ENCODE measurements at places on chromosomes 1 and 21.

GRCh38 chr21:15860541-15860940 lies 130.8 kb downstream of the USP25 start:
- no peak for DNase-seq

DNA sequence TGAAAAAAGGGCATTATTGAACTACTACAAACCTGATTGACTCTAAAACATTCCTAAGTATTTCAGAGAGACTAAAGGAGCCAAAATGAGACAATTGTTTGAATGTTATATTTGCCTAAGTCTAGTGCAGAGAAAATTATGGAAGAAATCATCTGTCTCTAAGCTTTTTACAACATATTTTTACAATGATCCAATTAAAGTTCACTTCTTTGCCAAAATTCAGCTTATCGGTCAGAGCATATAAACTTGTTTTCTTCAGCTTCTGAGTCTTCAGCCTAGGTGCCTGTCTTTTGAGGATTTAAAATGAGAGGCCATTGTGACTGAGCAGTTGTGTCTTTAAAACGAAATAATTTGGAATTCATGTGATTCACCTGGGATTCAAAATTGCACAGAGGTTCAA lies 181.2 kb upstream of the SGIP1 start:
- no peak for DNase-seq

DNA sequence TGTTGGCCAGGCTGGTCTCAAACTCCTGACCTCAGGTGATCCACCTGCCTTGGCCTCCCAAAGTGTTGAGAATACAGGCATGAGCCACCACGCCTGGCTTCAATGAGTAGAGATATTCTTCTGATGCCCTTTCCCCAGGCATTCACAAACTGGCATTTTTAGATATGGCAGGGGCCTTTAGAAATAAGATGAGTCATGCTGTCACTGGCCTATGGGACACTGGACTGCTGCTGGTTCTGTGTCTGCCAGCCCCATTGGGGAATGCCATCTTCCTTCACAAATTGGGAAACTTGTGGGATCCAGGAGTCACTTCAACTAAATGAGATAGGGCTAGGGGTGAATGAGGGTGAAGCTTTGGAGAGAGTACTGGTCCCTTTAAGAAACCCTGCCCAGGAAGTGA lies 16.0 kb downstream of the KLHDC8A start:
- no peak for DNase-seq

DNA sequence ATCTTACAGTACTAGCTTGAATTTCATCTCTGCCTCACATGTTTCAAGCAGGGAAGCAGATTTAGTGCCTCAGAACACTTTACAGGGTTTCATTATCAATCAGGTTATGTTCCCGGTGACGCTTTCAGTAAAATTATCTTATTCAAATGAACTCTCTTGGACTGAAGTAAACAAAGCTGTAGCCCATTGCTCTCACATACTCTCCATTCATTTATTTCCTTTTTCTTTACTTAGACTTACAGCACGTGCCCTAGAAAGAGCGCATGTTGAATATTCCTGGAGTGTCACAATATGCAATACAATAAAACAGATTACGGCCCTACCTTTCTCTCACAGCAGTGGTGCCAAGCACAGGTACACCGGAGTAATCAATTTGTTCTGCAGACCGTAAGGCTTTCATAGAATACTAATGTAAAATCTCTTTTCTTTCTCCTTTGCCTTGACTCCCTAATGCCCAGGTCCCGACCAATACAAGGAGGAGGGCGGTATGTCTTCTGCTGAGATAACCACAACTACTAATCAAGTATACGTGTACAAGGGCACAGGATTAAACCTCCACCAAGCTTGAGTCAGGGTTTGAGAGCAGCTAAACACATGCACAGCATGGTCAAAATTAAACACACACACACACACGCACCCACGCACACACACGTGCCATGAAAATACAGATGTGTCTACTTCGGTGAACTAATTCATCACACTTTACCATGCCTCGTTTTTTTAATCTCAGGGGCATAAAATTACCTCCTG lies 62.8 kb downstream of the NRIP1 start:
- DNase-seq, result no peak

GRCh38 chr1:17653728-17654351 lies 101.3 kb upstream of the ACTL8 start:
- DNase-seq, result no peak

- no peak for DNase-seq
Measured at GRCh38 chr1:155236451-155236850, 18.8 kb downstream of the ENTREP3 start.

DNA sequence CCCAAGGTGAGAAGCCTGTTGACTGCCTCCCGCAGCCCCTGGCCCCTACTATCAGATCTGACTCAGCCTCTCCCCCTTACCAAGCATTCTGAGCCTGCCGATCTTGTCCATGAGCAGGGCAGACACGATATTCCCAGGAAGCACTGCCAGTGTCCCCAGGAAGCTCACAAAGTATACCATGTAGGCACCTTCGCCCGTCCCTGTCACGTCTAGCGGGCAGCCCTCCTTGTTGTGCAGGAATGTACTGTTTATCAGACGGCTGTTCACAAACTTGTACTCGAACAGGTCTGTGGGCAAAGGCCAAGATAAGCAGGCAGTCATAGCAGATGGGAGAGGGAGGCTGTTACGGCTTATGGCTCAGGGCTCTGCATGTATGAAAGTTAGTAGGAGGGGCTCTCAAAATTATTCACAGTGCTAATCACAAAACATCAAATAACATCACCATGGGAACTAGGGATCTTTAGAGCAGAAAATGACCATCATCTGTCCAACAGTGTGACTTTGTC lies 7.3 kb downstream of the BOLA1 start:
- DNase-seq, result no peak

GRCh38 chr1:183270541-183271141 lies 84.6 kb downstream of the LAMC2 start:
- DNase-seq, result no peak

DNA sequence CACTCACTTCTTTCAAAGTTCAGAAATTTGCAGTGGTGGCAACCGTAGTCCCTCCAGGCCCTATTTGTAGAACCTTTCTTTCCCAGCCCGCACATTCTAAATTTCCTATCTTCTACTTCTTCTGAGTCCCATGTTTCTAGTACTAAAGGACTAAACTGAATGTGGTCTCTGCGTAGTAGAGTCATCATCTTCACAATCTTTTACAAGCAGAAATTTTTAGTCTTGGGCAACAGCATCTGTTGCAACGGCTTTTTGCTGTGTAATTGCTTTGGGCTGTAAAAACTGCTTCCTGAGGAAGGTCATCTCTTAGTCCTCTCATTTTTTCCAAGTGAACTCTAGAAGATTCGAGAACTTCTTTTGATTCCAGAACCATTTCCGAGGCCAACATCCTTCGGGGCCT lies 23.9 kb downstream of the VAV3 start:
- no peak for DNase-seq

DNA sequence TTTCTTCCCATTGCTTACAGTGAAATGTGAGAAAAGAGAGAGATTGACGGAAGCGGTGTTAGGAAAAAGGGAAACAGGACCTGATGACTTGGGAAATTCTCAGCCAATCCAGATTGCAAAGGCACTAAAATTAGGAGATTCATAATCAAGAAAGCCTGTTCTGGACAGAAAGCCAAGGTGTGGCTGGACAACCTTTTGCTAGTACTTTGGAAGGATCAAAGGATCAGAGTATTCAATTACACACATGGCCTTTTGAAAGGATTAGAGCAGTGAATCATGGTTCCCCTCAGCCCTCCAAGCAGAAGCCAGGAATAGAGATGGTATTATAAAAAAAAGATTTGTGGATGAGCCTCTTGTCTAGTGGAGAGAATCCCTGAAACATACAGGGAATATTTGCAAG lies 669.8 kb upstream of the ADAMTS5 start:
- DNase-seq, result no peak

DNA sequence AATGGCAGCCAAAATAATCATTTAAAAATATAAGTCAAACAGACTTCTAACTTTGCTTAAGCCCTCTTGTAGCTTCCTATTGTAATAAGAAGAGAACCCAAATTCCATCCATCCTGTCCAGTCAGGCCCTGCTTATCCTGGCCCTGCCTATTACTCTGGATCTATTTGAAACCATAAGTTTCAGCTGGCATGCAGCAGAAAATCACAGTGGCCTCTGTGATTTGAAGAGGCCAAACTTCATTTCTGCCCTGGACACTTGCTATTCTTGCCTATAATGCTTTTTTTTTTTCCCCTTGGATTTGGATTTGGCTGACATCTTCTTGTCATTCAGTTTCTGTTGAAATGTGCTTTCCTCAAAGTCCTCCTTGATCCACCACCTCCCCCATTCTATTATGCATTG lies 642.8 kb downstream of the USP25 start:
- no peak for DNase-seq

DNA sequence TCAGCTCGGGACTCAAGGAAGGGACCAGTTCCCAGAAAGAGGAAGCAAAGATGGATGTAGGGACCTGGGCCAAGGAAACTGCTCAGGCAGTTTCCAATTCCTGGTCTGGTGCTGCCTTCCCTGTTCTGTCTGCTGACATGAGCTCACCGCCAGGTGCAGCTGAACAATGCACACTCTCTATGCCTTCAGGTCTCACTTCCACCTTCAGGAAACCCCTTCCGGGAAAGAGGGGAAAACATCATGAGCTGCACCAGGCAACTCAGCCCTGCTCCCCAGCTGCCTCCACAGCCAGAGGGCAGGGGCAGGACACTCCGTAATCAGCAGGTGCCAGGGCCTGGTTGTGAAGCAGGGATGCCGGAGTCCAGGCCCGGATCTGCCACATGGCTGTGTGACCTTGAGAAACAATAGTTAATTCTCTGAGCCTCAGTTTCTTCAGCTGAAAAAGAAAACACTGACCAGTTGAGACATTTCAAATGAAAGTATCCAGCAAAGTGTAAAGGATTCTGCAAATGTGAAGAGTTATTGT lies 27.8 kb downstream of the SMIM12 start:
- DNase-seq, result no peak

DNA sequence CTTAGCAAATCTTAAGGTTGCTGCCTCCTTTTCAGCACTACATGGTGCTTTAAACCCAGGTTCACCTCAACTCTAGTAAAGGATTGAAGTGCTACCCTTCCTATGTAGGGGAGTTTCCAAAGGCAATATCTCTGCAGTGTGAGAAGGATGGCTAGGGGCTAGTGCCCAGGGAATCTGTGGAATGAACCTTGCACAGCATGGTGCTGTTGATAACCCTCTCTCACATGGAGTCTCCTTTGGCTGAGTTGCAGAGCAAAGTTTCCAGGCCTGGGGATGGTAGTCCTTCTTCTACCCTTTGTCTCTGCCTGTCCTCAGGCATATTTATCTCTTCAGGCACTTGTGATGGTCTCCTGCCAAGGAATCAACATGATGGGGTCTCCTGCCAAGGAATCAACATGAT lies 59.4 kb downstream of the AXDND1 start:
- DNase-seq, result no peak

GRCh38 chr1:3783651-3784474 lies 11.3 kb downstream of the SMIM1 start:
- no peak for DNase-seq

DNA sequence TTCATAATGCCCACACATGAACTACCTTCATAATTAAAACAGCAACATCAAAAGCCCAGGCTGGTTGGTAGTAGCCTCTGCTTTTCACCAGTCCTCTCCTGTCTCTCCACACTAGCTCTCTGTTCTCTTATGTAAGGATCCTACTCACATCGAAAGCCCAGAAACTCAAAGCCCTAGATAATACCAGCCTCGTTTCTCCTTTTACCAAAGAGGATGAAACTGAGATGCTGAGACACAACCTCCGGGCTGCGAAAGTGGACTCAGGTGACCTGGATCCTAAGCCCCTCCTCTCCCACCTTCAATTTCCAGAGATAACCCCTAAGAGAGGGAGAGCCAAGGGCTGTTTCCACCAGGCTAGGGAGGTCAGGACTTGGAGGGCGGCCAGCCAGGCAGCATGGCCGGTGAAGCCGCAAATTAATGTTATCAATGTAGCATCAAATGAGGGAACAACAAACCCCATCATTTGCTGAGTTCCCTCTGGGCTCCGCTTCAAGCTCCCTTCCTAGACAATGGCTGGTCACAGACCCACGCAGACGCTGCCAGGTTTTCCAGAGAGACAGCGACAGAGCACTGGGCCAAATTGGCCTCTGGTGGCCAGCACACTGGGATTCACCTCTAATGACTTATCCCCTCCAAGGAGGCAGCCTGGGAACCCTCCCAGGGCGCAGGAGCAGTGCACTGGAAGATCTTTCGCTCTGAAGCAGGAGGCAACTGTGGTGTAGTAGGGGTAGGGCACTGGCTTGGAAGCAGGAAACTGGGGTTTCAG lies 20.7 kb upstream of the STMN1 start:
- DNase-seq, result no peak

DNA sequence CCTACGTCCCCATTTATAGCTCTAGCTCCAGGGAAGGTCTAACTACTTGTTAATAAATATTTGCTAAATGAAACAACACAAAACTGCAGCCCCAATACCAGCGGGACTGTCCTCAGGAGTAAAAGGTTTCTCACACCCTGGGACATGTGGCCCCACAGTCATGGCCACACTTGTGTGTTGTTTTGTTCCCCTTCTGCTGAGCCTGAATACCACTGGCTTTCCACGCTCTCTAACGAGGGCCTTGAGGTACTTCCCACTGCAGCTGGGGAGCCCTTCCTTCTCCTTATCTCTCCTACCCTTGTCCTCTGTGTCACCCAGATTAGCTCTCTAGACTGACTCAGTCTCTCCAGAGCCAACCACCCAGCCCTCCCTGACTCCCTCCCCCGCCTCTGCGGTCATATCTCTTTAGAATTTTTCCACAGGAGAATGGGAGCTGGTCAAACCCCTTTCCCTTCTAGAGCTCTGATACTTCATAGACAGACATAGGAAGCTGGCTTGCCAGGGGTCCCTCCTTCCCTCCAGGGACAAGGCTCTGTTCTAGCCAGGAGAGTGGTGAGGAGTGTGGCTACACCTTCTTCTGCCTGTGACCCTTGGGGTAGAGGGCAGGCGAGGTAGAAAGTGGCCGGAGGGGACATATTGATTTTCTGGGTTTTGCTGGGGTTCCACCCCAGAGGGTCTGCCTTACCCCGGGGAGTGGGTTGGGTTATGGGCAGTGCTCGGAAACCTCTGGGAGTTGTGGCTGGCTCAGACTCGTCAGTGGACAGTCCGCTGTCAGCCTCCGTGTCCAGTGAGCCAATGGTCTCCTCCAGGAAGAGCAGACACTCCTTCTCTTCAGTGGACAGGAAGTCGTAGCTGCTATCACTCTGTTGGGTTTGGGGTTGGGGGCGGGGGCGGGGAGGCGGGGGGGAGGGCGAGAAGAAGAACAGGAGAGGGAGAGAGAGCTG lies 8.1 kb downstream of the C1orf116 start:
- DNase-seq, result no peak

GRCh38 chr1:44780583-44781121 lies 5.3 kb downstream of the RPS8 start:
- no peak for DNase-seq

GRCh38 chr21:39444421-39445180 lies 977 bp downstream of the LCA5L start:
- DNase-seq, result no peak

DNA sequence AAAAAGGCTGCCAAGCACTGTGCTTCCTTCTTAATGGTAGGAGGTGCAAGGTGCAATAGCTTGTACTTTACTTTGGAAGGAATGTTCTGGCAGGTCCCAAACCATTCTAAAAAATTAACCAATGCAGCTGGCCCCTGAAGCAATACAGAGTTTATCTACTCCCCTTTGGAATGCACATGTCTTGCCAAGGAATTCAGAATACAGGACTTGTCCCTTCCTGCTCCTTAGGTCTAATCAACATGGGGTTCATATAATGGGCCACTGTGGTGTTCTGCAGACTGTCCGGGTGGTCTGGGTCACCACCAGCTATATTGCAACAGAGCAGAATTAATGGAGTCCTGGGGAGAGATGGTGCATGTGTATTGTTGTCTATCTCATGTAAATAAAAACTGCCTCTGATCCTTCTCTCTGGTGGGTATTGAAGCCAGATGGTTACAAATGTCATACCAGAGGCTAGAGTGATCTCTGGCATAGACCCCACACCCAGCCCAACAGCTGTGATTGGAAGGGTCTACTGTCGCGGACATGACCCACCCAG lies 112.8 kb downstream of the RIPK4 start:
- DNase-seq, result no peak

Measured in SW 1271 (cell line).